ENCODE measurements at places on chromosomes 2 and 18. TPM values are rescaled to one million over a fixed set of nuclear protein-coding genes. Genes with fewer than 3 reads are reported as not detected.

- DNase-seq, result no peak
Measured at GRCh38 chr2:109489296-109489695, 124.5 kb downstream of the SEPTIN10 start.

DNA sequence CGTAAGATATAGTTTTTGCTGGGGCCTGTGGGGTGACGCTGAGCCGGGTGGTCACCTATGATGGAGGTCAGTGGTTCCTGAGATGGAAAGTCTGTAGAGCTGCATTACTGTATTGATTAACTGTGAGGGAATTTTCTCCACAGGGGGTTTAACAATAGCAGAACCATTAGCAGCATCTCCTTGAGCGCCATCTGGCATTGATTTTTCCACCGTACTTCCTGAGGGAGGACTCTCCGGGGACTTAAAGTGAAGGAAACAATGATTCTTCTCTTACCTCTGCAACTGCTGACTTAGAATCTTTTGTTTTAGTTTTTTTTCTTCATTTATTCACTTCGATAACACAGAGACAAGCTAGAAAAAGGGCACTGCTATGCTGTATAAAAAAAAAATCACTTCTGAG is 22.6 kb upstream of the RNF125 start:
- DNase-seq, result no peak

TDRD15 gene
- 0.10 TPM for total RNA-seq

GRCh38 chr2:105691947-105692390 is 52.7 kb upstream of the NCK2 start:
- DNase-seq, result no peak

- DNase-seq, result no peak
Measured at GRCh38 chr18:37019157-37019827, 190.4 kb downstream of the KIAA1328 start.
